ENCODE measurements at places on chromosomes 12 and 14.

- no peak for DNase-seq
Measured at GRCh38 chr14:92902726-92903125, 20.2 kb upstream of the CHGA start.

DNA sequence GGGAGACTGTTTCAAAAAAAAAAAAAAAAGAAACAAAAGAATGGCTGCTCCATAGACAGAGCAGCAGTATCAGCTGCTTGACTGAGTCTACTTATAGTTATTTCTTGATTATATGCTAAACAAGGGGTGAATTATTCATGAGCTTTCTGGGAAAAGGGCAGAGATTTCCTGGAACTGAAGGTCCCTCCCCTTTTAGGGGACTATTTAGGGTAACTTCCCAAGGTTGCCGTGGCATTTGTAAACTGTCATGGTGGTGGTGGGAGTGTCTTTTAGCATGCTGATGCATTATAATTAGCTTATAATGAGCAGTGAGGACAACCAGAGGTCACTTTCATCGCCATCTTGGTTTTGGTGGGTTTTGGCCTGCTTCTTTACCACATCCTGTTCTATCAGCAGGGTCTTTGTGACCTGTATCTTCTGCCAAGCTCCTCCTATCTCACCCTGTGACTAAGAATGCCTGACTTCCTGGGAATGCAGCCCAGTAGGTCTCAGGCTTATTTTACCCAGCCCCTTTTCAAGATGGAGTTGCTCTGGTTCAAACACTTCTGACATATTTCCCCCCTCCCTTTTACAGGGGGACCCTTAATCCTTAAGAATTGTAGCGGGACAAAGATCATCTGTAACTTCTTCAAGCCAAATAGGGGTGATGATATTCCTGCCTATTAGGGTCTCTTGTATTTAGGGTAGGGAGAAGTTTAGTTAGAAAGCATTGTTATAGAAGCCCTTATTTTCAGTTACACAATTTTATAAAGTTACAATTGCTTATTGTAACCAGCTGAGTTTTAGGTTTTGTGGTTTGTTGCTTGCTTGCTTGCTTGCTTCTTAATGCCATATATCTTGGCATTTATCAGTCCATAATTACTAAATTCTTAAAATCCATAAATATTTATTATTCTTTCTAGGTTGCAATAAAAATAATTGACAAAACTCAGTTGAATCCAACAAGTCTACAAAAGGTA is 42.5 kb downstream of the MARK3 start:
- no peak for DNase-seq

GRCh38 chr14:55572578-55572977 is 7.4 kb upstream of the KTN1 start:
- DNase-seq = peak; percentile 40

DNA sequence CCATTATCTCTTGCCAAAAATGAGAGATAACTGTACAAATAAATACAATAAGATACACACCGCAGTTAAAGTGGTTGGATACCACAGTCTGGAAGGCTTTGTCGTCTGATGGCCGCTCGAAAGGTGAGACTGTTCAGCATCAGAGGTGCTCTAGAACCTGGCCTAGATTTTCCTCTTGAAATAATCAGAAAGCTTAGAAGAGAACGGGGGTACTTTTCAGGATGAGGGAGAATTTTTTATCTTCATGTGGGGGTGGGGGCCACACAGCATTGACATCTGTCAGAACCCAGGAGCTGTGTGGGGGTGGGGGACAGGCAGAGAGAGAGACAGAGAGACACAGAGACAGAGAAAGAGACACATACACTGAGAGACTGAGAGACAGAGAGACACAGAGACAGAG is 90.5 kb downstream of the GALNT9 start:
- DNase-seq = no peak

GRCh38 chr12:8127138-8127537 is 3.7 kb downstream of the CLEC4A start:
- no peak for DNase-seq

GRCh38 chr14:96666088-96666487 is 131.1 kb upstream of the VRK1 start:
- DNase-seq = no peak

DNA sequence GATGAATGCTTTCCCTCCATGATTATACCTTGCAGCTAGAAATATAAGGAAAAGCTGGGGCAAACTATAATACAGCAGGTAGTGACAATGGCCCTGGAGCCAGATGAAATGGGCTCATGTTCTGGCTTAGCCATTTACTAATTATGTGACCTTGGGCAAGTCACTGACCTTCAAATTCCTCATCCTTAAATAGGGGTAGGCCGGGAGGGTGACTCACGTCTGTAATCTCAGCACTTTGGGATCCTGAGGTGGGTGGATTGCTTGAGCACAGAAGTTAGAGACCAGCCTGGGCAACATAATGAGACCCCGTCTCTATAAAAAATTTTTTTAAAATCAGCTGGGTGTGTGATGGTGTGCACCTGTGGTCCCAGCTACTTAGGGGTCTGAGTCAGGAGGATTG is 155.4 kb downstream of the C12orf75 start:
- DNase-seq = peak; percentile 55

DNA sequence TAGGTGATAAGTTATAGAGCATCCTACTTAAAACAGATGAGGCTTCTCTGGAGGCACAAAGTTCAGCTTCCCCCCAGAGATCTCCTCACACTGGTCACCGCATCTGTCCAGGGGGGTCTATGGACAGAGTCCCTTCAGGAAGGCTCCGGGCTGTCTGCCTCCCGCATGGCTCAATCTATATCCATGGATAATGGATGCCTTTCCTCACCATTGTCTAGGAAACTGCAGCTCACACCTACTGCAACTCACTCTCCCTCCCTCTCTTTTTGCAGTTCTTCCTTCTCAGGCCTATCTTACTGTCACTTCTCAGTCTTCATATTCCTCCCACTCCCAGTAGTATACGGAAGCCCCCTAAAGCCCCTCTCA is 100.6 kb upstream of the BCL2L14 start:
- no peak for DNase-seq
